ENCODE measurements at places on chromosomes 11 and 22.

DNA sequence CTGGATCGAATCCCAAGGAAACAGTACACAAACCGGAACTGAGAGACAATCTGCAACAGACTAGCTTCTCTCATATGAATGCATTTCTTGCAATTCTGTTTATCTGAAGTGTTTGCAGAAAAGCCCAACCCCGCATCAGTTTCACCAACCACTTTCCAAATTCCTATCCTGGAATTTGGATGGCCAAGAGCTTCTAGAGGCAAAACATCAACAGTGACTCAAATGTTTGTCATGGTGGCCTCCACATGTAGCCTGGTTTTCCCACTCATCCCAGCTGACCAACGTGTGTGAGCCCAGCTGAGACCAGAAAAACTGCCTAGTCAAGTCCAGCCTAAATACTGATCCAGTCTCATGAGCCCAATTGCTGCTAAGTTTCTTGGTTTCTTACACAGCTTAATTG, 8.3 kb upstream of the MIEF1 start:
- no peak for DNase-seq

GRCh38 chr11:69726481-69726880, 22.7 kb upstream of the FGF19 start:
- no peak for DNase-seq

DNA sequence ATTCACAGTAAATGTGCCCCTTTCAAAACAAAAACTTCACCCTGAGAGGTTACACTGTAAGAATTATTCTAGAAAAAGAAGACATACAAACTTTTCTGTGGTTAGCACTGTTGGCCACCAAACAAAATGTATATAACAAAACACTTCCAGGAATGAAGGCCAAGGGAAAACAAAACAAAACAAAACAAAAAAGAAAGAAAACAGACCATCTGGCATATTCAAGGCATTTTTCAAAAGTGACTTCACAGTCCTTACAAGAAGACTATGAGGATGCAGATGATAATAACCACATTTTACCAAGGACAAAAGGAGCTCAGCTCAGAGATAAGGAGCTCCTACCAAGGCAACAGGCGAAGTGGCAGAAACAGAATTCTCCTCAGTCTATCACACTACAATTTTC, 24.9 kb downstream of the CTSC start:
- no peak for DNase-seq

DNA sequence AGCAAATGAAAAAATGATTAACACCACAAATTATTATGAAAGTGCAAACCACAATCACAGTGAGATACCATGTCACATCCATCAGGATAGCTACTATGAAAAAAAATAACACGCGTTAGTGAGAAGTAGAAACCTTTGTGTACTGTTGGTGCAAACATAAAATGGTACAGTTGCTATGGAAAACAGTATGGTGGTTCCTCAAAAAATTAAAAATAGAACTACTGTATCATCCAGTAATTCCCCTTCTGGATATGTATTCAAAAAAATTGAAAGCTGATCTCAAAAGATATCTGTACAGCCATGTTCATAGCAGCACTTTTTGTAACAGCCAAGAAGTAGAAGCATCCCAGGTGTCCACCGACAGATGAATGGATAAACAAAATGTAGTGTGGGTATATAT, 43.4 kb downstream of the CCDC81 start:
- no peak for DNase-seq

DNA sequence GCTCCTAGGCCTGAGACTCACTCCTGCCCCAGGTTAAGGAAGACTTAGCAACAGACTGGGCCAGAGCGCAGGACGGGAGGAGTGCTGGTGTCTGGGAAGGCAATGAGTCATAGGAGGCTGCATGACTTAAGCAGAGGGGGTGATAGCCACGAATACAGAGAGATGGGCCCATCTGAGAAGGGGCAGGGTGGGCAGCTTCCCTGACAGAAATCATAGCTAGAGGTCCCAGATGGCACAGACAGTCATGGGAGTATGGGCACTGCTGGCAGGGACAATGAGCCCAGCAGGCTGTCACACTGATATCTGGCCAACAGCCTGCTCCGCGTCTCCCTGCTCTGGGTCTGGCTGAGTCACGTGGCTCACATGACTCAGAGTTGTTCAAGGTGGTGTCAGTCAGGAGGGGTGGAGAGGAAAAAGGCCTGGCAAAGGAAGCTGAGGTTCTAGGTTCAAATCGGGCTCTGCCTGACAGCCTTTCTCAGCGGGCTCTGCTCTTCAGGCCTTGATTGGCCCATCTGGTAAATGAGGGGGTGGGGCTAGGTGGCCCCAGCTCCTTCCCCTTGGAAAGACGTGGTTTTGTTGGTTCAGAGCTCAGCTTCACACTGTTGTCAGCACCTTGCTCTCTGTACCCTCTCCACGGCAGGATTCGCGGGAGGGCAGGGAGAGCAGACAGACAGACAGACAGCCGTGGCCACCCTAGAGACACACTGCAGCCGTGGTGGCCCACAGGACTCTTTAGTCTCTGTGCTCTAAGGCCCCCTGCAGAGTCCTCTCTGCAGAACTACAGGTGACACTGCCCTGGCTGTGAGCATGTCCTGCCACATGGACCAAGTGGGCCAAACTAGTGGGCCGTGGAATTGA, 47.8 kb downstream of the DBX1 start:
- no peak for DNase-seq

- DNase-seq, result no peak
These were observed 18.4 kb downstream of the STIM1 start for GRCh38 chr11:3873712-3874349.

- DNase-seq, result no peak
These were observed 38.0 kb downstream of the EXT2 start for GRCh38 chr11:44133335-44133946.

DNA sequence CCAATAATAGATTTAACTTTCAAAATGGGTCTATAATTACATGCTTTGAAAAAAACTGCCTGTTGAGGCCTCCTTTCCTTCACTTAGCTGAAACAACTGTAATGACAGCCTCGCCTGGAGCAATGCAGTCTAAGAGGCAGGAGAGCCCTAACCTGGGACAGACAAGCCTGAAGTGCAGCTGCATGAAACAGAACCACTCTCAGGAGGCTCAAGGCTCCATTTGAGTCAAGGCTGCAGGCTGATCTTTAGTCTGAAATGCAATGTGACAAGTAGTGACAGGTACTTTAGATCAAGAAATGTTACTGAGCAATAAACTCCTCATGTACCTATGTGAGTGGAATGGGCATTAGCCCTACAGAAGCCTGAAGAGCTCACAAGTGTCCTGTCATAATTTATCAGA, 414.0 kb upstream of the LUZP2 start:
- DNase-seq, result no peak

Data from stimulated activated CD8-positive, alpha-beta memory T cell treated with anti-CD3 and anti-CD28 coated beads, Interleukin-15, amount 100 ng/mL, for 24 hours (primary cell).